SK-MEL-5 (cell line): ENCODE measurements at places on chromosomes 7 and 10.
A peak's percentile ranks its signal among the peaks of the same experiment; 100 is the strongest.

DNA sequence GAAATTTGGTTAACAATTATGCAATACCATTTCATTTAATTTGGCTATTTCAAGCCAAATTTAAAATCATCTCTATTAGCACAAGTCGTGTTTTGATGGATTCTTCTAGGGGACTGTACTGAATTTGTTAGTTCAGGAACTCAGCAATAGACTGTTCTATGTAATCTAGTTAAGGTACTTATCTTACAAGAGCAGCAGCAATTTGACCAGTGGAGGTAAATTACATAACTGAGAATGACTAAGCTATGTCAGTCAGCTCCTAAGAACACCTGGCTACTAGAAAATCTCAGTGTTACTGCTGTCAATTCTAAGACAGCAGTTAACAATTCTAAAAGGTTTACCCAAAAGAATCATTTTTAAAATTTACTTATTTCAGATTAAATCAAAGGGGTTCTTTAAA is 513.9 kb upstream of the ZWINT start:
- DNase-seq: no peak

DNA sequence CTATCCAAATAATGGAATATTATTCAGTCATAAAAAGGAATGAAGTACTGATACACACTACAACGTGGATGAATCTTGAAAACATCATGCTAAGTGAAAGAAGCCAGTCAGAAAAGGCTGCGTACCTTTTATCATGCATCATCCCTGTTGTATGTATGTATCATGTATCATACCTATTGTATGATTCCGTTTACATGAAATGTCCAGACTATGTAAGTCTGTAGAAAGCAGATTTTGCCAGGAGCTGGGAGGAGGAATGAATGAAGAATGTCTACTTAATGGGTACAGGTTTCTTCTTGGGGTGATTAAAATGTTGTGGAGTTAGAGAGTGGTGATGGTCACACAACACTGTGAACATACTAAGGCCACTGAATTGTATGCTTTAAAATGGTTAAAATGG is 135.9 kb upstream of the KLF14 start:
- DNase-seq: no peak

DNA sequence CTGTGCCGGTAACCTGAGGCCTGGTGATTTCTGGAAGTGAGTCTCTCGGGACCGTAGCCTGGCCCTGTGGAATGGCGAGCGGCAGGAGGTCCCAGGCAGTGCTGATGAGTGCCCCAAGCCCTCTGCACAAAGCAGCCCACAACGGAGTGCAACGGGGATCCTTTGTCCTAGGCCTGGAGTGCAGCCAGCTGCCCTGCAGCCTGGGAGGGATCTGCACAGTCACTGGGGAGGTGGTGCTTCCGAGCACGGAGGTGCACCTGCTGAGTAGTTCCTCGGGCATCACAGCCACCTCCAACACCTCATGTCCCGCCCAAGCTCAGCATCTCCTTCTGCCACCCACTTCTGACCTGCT is 162.8 kb upstream of the ZMIZ1 start:
- DNase-seq: no peak

DNA sequence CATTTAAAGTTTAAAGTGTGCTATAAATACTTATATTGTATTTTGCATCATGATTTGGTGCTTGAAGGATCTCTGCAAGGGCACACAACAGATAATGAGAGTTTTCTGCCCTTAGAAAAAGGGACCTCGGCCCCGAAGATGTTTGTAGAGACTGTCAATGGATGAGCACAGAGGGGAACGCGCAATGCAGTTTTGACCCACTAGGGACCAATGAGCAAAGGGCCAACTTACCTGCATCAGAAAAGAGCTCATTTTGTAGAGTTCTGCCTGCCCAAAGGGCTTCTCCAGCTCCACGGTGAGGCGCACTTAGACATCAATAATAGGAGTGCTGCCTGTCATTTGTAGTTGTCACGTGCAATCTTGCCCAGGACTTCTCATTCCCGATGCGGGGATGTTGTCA is 91.1 kb downstream of the BUB3 start:
- DNase-seq: no peak

DNA sequence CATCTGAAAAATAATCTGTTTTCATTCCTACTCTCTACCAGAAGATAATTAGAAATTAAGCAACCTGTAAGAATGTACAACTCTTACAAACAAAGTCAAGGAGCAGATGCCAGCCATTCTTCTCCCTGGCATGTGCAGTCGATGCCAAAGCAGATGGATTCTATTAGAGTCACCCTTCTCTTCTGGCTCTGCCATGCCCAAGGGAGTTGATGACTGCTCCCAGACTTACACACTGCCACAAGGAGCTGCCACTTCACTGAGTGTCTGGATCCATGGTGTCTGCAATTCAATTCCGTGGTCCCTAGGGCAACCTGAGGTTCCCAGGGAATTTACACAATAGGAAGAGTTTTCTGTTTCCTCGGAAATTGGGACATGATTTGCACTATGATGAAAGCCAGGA is 89.1 kb upstream of the IFRD1 start:
- DNase-seq: no peak

GRCh38 chr7:143256932-143257331 is 6.3 kb upstream of the GSTK1 start:
- DNase-seq: no peak

- DNase-seq: no peak
Observed at GRCh38 chr7:36057323-36057722, 95.7 kb upstream of the EEPD1 start.

- DNase-seq: no peak
Observed at GRCh38 chr7:154431045-154431444, 378.8 kb downstream of the DPP6 start.

GRCh38 chr7:20172736-20173334 is 44.3 kb downstream of the MACC1 start:
- peak; percentile 90 for DNase-seq

DNA sequence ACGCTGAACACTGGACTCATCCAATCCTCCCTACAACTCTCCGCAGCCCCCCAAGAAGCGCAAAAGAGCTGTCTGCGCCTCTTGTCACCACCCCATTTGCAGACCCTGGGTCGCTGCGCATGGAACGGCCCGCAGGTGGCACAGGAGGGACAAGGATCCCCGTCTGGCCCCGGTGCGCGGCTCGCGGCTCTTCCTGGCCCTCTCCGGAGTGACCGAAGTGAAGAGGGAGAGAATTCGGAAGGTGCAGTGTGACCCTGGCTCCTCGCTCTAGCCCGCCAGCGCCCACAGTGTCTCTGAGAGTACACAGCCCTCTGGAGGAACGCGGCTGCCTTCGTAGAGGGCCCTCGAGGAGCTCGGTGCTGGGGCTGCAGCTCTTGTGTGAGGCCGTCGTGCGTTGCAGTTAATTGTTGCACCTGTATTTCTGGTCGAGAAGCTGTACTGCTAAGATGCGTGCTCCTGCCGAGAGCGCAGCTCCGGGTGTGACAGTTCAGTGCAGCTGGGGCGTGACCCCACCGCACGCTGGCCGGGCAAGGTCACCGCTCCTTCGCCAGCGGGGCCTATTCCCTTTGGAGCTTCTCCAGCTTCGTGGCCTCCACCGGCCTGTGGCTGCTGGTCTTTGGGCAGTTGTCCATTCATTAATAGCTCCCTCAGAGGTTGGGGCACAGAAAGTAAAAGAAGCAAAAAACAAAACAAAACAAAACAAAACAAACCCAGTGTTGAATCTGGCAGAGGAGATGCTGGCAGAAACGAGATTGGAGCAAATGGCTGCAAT is 119.0 kb downstream of the SEC23IP start:
- no peak for DNase-seq

DNA sequence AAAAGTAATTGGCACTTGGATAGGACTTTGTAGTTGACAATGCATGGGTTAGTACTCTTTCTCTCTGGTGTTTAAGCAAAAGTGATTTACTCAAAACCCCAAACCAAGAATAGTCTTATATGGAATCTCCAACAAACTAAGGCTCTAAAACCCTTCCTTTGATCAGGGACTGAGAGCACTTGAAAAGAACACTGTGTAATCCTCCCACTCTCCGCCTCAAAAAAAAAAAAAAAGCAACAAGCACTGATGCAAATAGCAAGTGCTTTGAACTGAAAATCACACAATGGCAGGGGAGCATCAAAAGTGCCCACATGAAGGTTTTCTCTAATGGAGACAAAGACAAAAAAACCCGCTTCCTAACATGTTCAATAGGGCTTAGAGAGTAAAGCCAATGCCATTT is 467.9 kb upstream of the AUTS2 start:
- DNase-seq: no peak

DNA sequence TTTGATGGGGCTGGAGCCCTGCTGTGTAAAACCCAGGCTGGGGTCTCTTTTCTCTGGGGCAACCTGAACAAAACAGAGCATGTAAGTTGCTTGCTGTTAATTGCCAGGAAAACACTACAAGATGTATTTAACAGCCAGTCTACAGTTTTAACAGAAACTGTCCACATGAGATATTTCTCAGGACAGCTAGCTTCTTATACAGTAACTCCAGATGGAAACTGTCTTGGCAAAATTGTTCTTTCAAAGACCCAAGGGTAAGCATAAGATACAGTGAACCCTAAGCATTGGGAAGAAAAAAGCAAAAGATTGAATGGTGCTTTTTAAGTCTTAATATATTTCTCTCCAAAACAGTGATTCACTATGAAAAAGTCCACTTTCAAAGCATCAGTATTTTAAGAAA is 8.1 kb downstream of the FKBP14 start:
- no peak for DNase-seq

- DNase-seq: no peak
Observed at GRCh38 chr10:58806970-58807628, 294.4 kb downstream of the BICC1 start.

- no peak for DNase-seq
Observed at GRCh38 chr10:120982507-120982906, 131.3 kb downstream of the WDR11 start.

DNA sequence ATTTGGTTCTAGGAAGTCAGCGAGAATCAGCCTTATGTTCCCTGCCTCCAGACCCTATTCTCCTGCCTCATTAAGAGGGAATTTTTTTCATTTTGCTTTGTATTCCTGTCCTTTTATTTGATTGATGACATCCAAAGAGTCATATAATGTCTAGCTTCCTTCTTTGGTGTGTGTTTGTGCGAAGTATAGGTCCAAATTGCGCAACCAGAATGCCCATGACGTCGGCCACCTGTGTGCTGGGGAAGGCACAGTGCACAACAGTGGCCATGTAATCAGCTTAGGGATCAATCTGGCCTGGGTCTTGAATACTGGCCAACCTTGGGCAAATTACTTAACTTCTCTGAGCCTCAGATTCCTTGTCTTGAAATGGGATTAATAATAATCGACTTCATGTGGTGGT is 206.2 kb downstream of the VTI1A start:
- DNase-seq: no peak

- no peak for DNase-seq
Observed at GRCh38 chr7:73936967-73937366, 76.0 kb downstream of the TMEM270 start.

DNA sequence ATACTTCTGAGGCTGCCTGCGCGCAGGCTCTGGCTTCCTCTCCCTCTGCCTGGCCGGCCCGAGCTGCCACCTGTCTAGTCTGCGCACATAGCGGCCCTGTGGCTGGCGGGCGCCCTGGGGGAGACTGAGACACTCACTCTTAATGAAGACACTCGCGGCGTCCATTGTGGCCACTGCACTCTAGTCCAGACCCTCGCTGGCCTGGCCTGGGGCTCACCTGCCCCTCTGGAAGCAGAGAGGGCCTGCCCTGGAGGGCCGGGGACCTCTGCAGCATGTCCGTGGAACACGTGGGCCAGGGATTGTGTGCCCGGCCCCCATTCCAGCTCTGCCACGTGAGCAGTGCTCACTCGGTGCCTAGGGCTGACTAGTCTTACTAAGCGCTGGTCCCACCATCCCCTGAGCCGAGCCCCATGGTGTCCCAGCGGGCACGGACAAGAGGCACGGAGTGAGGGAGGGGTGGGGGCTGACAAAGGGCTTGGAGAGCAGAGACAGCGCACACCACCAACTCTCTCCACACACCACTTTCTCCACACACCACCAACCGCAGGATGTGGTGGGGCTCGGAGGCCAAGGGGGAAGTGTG is 149.3 kb downstream of the ELFN1 start:
- DNase-seq: no peak

DNA sequence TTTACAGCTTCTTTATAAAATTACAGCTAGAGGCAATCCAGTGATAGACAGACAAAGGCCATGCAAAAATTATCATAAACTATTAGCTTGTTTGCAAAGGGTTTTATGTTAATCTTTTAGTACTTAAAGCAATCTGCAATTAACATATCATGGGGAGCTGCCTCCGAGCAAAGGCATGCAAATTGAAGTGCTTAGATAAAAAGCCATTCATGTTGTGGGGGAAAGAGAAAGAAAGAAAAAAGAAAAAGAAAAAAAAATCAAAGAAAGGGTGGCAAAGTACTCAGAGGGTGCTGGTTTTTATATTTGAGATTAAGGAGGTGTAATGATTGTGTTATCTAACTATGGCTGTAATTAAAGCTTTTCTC is 799.5 kb downstream of the LRMDA start:
- no peak for DNase-seq

GRCh38 chr10:63355682-63356081 is 110.1 kb downstream of the JMJD1C start:
- DNase-seq: no peak

GRCh38 chr10:88676283-88677060 is 12.2 kb downstream of the LIPF start:
- no peak for DNase-seq

DNA sequence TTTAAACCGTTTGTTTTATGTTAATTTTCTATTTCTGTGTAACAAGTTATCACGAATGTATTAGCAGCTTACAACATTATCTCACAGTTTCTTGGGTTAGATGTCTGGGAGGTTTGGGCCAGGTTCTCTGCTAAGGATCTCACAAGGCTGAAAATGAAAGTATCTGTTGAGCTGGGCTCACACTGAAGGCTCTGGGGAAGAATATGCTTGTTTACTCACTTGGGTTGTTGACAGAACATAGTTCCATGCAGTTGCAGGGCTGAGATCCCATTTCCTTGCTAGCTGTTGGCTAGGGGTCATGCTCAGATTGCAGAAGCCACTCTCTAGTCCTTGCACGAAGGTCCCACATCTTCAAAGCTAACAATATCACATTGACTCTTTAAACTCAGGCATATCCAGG is 266.6 kb upstream of the GNAI1 start:
- DNase-seq: no peak

DNA sequence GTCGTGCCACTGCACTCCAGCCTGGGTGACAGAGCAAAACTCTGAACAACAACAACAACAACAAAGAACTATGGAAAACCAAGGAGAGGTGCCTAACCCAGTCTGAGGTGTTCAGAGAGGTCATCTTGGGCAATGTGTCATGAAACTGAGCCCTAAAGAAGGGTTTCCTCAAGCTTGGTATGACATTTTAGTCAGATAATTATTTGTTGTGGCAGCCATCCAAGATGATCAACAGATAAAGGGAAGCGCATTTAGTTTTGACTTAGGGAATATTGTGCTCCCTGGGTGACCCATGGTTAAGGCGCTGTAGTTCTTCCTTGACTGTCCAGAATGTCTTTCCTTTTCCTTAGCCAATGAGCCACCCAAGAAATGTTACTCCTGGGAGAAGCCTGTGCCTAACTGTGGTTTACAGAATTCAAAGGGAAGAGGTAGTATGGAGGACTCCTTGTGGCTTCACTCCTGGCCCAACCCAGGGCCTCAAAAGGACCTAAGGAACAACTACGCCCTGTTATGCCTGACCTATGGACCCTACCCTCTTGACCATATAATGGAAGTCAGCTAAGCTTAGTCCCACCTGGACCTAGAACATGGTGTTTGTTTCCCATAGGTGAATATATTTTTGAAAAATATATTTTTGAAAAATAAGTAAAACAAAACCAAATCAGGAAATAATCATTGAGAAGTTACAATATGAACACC is 42.4 kb downstream of the TPST1 start:
- no peak for DNase-seq
